Activated gamma-delta T cell (primary cell): ENCODE measurements at places on chromosomes 13 and 19.

GRCh38 chr13:24232474-24232873 lies 72.0 kb downstream of the SPATA13 start:
- no peak for DNase-seq

DNA sequence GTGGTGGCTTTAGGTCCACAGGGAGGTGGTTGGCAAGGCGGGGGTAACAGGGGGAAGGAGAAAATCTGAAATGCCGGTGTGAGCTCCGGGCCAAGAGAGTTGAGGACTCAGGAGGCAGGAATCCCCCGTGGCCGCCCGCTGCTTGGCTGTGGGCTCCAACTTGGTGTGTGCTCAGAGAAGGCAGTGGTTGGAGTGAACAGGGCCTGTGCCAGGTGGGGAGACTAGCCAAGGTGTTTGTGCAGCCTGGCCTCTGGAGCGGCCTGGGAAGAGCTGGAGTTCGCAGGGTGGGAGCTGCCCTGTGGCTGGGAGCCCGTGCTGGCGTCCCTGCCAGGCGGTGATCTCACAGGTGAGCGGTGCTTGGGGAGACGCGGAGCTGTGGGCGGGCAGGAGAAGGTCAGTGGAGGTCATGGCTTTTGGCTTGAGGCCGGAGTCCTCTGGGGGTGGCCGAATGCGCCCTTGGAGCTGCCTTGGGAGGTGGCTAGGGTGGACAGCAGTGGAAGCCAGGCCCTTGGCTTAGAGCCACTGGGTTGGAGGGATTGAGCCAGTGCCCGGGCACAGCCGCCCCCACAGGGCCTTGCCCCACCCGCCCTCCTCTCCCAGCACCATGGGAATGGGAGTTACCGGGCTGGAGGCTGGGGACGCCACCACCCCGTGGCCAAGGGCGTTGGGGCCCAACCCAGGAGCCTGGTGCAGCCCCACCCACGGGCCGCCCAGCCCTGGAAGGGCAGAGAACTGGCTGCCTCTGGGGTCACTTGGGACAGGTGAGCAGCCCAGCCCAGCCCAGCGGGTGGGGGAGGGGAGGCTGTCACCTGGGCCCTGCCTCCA lies 7.1 kb upstream of the CIRBP start:
- peak; percentile 49 for DNase-seq

GRCh38 chr13:97121894-97122293 lies 100.2 kb upstream of the MBNL2 start:
- DNase-seq: no peak

- DNase-seq: no peak
Observed at GRCh38 chr13:114092468-114092867, 40.0 kb downstream of the RASA3 start.

DNA sequence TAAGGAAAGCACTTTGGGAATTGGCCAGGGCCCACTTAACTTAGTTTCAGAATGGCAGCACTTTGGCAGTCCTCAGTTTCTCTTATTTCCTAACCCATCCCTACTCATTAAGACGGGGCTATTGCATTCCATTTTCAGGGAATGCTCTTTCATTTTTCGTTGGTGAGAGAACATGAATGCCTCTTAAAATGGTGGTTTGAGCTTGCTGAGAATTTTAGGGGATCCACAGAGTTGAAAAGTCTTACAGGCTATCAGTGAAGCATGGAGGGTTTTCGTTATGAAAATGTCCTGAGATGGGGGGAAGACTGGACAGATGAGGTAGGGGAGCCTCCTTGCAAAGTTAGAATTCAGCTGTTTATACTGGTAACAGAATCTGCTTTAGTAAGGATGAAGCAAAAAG lies 71.4 kb downstream of the LRCH1 start:
- no peak for DNase-seq

- DNase-seq: no peak
Observed at GRCh38 chr13:36067746-36068381, 63.3 kb downstream of the DCLK1 start.
